ENCODE measurements at places on chromosomes 12 and 14.

GRCh38 chr12:76277480-76277879, 70.7 kb downstream of the BBS10 start:
- DNase-seq, result no peak

DNA sequence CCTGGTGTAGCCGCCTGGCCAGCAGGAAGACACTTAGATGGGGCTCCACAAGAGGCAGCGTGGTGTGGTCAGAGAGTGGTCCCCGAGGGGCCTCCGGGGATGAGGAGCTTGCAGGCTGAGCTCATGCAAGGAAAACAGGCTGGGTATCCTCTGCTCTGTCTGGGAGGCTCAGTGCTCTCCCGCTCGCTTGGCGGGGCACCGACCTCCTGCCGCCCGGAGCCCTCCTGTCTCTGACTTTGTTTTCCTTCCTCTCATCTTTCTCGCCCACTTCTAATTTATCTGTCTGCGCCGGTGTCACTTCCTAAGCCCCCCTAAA, 31.3 kb upstream of the DLK1 start:
- DNase-seq, result no peak

DNA sequence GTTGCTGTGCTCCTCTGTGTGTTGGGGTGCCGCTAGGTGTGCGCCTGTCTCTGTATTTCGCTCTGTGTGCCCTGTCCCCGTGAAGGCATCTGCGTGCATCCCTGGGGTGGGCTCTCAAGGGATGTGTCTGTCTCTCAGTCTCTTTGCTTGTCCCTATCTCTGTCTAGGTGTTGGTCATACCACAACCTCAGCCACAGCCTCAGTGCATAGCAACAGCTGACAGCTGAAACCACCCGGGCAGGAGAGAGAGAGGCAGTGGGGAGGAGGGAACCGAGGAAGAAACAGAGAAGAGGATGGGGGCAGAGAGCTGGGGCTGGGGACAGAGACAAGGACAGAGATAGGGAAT, 953 bp upstream of the NXPH4 start:
- no peak for DNase-seq

DNA sequence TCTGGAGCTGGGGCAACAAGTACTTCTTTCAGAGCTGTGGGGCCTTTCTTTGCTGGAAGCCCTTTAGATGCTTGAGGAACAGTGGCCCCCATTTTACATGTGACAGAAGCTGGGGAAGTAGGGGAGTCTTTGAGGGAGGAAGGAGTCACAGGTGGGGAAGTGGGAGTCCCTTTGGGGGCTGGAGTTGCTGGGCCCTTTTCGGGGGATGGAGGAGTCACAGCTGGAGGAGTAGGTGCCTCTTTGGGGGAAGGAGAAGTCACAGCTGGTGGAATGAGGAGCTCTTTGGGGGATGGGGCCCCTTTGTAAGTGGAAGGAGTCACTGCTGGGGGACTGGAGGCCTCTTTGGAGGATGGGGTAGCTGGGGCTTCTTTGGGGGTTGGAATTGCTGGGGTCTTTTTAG, 8.6 kb downstream of the NACA start:
- DNase-seq, result no peak

DNA sequence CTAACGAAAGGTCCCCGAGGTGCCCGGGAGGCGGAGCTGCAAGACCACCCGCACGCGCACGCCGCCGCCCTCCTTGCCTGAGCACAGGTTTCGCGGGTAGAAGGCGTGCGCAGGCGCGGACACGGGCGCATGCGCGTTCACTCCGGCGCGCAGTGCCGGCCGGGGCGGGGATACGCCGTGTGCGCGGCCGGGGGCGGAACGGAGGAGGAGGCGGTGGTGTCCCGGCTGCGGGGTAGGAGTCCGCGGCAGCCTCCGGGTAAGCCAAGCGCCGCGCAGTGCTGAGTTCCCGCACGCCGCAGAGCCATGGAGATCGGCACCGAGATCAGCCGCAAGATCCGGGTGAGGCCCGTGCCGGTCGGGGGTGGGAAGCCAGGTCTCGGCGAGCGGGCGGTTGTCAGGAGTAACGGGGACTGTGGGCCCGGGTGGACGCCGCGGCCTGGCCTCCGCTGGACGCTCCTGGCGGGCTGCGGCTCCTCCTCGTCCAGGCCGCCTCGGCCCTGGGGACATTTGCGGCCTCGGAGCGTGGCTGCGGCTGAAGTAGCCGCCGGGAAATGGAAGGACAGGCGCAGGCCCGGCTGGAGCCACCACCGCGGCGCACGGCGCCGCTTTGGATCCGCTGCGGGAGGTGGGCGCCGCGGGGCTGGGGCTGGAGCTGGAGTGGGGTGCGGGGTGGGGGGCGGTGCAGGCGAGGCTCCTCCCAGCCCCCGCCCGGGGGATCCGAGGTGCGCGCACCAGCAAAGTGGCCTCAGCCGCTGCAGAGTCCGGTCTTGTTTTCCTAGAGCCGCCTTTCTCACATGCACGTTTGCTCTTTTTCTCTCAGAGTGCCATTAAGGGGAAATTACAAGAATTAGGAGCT, at the start of gene ZC3H14:
TSS of gene ZC3H14 (plus strand) at position 207 of the 856 bp plus-strand sequence. CDS start at position 304, 97 bp downstream.
- peak; percentile 84 for DNase-seq

DNA sequence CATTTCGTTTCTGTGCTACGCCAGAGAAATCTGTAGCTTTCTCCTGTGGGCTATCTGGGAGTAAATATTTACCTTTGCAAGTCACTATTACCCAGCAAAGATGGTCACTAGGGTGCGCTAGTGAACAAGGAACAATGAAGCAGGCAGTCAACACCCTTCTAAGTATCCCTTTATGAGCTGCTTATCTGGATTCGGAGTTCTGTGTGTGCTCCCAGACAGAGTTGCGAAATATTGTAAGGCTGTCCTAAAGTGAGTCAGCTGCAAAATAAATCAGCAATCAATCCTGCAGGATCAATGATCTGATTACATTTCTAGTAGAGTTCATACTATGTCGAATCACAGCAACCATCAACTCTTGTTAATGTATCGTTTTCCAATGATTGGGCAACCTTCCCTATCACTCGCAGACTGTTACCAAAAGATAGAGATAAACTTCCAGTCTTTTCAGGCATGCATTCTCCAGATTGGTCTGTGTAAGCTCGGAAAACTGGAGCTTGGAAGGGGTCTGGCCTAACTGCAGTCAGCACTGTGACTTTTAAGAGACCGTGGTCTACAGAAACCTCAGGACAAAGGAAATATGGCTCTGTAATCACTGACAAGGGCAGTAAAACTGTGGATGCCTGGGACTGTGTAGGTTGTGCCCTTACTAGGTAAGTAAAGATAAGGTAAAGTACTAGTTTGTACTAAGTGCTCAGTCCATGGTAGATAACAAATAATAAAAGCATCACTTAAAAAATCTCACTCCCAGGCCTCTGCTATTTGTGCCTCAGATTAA, 133.5 kb downstream of the KCNK10 start:
- DNase-seq, result no peak

GRCh38 chr14:89630101-89630829, 213.2 kb upstream of the FOXN3 start:
- DNase-seq, result no peak

- no peak for DNase-seq
These were observed 100.7 kb upstream of the MAP1LC3B2 start for GRCh38 chr12:116458492-116458891.

DNA sequence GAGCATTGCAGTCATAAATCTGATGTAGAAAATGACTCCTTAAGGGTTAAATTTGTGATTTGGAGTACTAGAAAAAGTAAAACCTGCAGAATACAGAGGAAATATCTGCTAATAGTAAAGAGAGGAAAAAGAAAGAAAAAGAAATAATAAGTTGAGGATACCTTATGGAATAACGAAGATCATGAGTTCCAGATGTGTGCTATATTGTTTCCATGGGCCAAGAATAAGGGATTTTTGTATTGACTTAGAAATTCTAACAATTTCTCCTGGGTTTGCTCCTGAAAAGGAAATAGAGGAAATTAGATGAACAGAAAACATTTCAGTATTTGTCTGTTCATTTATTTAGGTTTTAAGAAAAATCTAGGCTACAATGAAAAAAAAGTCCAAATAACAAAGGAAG, 115.3 kb downstream of the ALG10B start:
- DNase-seq, result no peak

- no peak for DNase-seq
These were observed 44.9 kb downstream of the BICD1 start for GRCh38 chr12:32151552-32151951.

DNA sequence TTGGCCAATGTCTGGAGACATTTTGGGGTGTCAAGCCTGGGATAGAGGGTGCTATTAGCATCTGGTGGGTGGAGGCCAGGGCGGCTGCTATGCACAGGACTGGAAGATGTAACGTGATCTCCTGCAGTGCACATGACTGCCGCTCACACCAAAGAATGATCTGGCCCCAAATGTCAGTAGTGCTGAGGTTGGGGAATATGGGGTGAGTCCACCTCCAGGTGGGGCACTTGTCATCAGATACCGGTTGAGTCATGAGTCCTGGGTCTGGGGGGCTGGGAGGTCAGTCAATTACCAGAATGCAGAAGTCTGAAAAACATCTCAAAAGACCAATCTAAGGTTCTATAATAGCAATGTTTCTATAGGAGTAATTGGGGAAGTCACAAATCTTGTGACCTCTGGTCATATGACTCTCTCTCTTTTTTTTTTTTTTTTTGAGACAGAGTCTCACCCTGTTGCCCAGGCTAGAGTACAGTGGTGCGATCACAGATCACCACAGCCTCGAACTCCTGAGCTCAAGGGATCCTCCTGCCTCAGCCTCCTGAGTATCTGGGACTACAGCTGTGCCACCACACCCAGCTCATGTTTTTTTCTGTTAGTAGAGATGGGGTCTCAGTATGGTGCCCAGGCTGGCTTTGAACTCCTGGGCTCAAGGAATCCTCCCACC, 6.0 kb upstream of the SDSL start:
- DNase-seq, result no peak
